ENCODE measurements at places on chromosomes 1 and 21.

- H3K36me3 ChIP-seq = no peaks in the 10 kb centered on the region
- no peaks in the 10 kb centered on the region for H3K27me3 ChIP-seq
- no peak for DNase-seq
- no peak overlapping the region for H3K4me3 ChIP-seq
Observed at GRCh38 chr1:173148545-173148944, 58.6 kb downstream of the TNFSF4 start.

DNA sequence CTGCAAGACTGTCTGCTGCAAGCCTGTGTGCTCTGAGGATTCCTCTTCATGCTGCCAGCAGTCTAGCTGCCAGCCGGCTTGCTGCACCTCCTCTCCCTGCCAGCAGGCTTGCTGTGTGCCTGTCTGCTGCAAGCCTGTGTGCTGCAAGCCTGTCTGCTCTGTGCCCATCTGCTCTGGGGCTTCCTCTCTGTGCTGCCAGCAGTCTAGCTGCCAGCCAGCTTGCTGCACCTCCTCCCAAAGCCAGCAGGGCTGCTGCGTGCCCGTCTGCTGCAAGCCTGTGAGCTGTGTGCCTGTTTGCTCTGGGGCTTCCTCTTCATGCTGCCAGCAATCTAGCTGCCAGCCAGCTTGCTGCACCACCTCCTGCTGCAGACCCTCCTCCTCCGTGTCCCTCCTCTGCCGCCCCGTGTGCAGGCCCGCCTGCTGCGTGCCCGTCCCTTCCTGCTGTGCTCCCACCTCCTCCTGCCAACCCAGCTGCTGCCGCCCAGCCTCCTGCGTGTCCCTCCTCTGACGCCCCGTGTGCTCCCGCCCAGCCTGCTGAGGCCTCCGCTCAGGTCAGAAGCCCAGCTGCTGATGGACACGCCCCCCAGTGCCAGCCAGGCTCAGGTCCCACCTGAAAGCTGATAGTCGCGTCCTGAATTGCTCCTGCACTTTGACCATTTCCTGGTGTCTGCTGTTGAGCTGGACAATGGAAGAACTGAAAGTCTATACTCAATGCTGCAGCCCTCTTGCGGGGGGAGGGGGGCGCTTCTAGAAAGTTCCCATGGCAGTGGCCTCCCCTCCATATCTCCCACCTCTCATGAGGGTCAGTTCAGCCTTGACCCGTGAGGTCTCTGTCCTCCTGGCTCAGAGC is 1.2 kb downstream of the KRTAP10-4 start:
- no peak for DNase-seq
- no peak overlapping the region for H3K4me3 ChIP-seq
- no peaks in the 10 kb centered on the region for H3K27me3 ChIP-seq
- no peak overlapping the region for H3K27ac ChIP-seq
- H3K4me1 ChIP-seq = no peaks in the 10 kb centered on the region
- no peaks in the 10 kb centered on the region for H3K36me3 ChIP-seq

DNA sequence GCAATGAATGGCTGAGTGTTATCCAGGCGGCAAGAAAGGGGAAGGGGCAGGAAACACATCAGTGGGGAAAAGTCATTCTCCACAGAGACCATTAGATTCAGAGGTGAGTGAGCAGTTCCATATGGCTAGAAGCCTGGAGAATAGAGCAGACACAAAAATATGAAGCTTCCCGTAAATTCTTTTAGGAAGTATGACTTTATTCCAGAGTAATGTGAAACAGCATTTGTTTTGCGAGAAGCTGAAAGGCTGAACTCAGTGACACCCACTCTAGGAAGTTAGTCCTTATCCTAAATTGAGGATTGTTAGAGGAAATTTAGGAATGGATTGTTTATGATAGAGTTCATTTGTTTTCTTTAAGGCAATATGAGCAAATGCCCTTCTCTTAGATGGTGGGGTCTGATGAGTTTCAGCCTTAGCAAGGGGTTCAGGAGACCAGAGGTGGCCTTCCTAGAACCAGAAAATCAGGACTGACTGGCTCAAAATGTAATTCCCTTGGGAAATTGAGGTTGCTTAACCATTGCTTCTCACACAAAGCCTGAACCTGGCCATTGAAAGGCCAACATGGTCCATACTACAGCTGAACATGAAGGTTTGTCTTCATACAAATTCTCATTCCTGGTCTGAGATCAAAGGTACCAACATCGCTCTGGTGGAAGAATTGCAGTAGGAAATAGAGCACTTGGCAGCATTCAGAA is 167.5 kb downstream of the TPR start:
- no peaks in the 10 kb centered on the region for H3K4me1 ChIP-seq
- no peaks in the 10 kb centered on the region for H3K27me3 ChIP-seq
- no peak for DNase-seq
- no peaks in the 10 kb centered on the region for H3K36me3 ChIP-seq

- no peak for DNase-seq
- H3K4me3 ChIP-seq = no peak overlapping the region
- H3K36me3 ChIP-seq = no peaks in the 10 kb centered on the region
- H3K27me3 ChIP-seq = no peaks in the 10 kb centered on the region
Observed at GRCh38 chr1:239807361-239807760, 284.3 kb upstream of the FMN2 start.

- DNase-seq = no peak
- no peaks in the 10 kb centered on the region for H3K27me3 ChIP-seq
- H3K4me1 ChIP-seq = no peaks in the 10 kb centered on the region
- no peak overlapping the region for H3K27ac ChIP-seq
- no peak overlapping the region for H3K4me3 ChIP-seq
- H3K36me3 ChIP-seq = no peaks in the 10 kb centered on the region
Observed at GRCh38 chr1:186492531-186493291, 31.8 kb upstream of the PDC start.

- H3K36me3 ChIP-seq = no peaks in the 10 kb centered on the region
- no peak overlapping the region for H3K27ac ChIP-seq
- no peak overlapping the region for H3K4me3 ChIP-seq
- H3K27me3 ChIP-seq = no peaks in the 10 kb centered on the region
Observed at GRCh38 chr1:244106837-244107493, 55.9 kb downstream of the ZBTB18 start.

DNA sequence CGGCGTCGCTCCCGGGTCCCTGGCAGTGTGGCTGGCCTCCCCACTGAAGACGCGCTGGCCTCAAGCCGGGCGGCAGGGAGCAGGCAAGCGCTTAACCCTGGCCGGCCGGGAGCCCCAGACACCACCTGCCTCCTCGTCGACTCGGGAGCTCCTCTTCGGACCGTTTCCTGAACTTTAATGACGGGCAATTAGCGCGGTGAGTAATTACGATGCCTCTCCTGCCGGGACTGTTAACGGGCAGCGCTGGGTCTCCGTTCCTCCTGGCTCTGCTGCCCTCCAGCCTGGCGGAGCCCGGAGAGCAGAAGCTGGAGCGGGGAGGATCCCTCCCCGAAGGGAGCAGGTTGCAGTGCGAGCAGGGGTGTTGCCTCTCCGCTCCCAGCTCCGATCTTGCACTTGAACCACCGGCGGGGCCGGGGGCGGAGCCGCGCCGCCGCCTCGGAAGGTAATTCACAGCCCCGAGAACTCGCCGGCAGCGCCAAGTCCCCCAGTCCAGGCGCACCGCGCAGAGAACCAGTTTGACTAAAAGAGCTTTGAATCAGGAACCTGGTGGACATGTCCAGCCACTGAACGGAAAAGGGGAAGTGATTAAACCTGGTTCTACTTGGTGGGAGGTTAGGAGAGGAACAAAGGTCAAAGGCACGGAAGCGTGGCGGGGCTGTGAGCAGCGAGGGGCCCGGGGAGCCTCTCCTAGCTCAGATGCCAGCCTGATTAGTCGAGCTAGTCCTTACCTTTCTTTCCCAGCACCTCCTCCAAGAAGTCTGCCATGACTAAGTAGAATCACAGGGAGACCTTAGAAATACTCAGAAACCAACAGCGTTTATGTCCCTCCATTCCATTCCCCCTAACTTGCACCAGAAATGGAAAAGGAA is 18.3 kb upstream of the PLEKHA6 start:
- DNase-seq = no peak
- peaks cover 3% of the 10 kb centered on the region for H3K4me1 ChIP-seq
- no peaks in the 10 kb centered on the region for H3K27me3 ChIP-seq
- H3K36me3 ChIP-seq = no peaks in the 10 kb centered on the region

DNA sequence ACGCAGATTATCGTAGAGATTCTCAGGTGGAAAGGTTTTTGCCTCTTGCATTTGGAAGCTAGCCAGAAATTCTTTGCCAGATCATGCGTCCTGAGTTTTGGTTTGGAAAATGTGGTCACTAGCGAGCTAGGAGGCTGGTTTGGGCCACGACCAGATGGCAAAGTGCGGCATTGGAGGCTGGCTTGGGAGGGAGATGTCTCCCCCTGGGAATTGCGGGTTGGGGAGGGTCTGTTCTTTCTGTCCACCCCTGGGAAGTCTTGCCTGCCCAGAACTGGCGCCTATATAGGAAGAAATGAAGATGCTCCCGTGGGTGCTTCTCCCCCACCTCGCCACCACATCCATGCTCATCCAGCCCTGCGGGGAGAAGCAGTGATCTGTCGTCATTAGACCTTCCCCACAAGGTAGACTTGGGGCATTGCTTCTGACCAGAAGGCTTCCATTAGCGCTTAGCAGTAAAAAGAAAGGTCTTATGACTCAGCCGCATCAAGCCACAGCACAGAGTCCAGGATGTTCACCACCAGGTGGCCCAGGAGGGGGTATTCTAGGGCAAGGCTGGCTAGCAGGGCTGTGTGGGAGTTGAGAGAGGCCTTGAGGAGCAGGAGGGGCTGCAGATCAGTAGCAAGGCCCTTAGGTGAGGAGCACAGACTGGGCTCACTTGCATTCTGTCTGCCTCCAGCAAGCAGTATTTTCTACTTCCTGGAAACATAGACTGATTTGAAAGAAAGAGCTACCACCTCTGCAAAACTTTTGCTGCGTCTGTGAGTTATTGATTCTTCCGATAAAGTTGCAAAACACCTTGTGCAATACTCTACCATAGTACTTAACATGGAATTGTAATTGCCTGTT is 1.5 kb upstream of the PTP4A2 start:
- H3K4me3 ChIP-seq = no peak overlapping the region
- H3K36me3 ChIP-seq = no peaks in the 10 kb centered on the region
- peaks cover 12% of the 10 kb centered on the region for H3K4me1 ChIP-seq
- peak overlapping the region; percentile 11 for H3K27ac ChIP-seq
- H3K27me3 ChIP-seq = no peaks in the 10 kb centered on the region

- H3K27me3 ChIP-seq = no peaks in the 10 kb centered on the region
- H3K4me3 ChIP-seq = no peak overlapping the region
- no peaks in the 10 kb centered on the region for H3K36me3 ChIP-seq
- peaks cover 2% of the 10 kb centered on the region for H3K4me1 ChIP-seq
- H3K27ac ChIP-seq = no peak overlapping the region
Observed at GRCh38 chr21:46154155-46154954, 1.0 kb downstream of the FTCD start.

DNA sequence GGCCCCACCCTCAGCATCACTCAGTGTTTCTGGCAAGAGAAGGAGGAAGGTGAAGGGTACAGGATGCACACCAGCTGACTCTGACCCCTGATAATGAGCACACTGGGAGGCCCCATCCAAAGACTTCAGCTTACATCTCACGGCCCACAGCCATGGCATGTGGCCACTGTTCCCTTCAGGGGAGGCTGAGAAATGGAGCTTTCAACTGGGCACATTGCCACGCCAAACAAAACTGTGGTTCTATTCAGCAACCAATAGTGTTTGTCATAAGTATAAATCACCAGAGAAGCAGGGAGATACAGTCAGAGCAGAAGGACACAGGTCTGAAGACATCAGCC is 12.7 kb upstream of the TRAF3IP3 start:
- H3K4me3 ChIP-seq = no peak overlapping the region
- no peak overlapping the region for H3K27ac ChIP-seq
- H3K27me3 ChIP-seq = no peaks in the 10 kb centered on the region
- no peaks in the 10 kb centered on the region for H3K36me3 ChIP-seq
- H3K4me1 ChIP-seq = no peaks in the 10 kb centered on the region
- peak; percentile 63 for DNase-seq

GRCh38 chr1:150537732-150538684 is 11.2 kb upstream of the ADAMTSL4 start:
- no peaks in the 10 kb centered on the region for H3K36me3 ChIP-seq
- H3K4me3 ChIP-seq = no peak overlapping the region
- no peaks in the 10 kb centered on the region for H3K27me3 ChIP-seq
- H3K27ac ChIP-seq = peak overlapping the region; percentile 92
- DNase-seq = peak; percentile 90

- no peak for DNase-seq
- peaks cover 2% of the 10 kb centered on the region for H3K4me1 ChIP-seq
- no peak overlapping the region for H3K27ac ChIP-seq
- no peaks in the 10 kb centered on the region for H3K27me3 ChIP-seq
Observed at GRCh38 chr1:7938070-7938469, 2.6 kb downstream of the TNFRSF9 start.

DNA sequence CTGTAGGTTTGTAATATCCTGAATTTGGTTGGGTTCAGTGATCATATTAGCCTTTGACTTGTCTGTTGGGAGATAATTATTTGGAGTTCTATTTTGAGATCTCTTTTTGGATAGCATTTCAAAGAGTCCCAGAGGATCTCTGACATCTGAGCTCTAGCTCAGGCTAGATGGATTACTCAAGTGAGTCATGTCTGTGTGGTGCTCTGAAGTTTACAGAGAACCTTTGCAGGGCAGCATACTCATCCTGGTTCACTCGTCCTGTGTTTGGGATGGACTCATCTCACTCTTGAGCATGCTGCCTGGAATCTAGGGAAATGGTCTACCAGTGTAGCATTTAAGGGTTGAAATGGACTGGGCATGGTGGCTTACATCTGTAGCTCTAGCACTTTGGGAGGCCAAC is 29.4 kb upstream of the BMP8A start:
- H3K4me1 ChIP-seq = peaks cover 3% of the 10 kb centered on the region
- H3K27ac ChIP-seq = no peak overlapping the region
- no peak for DNase-seq

DNA sequence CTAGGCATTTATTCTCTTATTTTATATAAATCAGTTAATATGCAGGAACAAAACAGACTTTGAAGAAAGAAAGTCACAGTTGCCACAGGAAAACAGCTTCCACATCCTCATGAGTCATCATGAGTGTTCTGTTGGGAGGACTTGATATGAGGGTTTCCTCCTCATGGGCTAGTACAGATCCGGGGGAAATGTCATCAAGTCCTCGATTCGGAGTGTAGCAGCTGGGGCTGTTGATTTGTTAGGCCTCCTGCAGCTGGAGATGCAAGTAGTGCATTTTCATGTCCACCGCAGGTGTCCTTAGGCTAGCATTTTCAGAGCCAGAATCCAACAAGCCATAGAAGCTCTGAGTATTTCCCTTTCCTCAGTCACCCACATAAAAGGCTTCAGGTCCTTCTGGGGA is 36.7 kb downstream of the ADAM30 start:
- no peak for DNase-seq
- H3K4me3 ChIP-seq = no peak overlapping the region
- H3K27ac ChIP-seq = no peak overlapping the region
- no peaks in the 10 kb centered on the region for H3K36me3 ChIP-seq
- H3K27me3 ChIP-seq = no peaks in the 10 kb centered on the region

DNA sequence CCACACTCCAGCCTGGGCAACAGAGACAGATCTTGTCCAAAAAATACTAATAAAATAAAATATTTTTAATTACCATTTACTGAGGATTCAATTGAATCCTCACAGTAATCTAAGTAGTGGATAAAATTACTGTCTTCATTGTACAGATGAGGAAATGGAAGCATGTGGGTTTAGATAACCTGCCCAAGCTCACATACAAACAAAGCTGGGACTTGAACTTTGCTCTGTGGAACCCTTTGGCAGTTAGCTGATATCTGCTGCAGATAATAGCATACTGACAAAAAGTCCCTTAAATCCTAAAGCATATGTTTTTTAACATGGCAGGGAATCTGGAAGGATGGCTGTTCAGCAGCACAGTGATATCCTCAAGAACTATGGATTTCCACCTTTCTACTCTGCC is 130.9 kb upstream of the MROH9 start:
- DNase-seq = no peak
- peak overlapping the region; percentile 45 for H3K27ac ChIP-seq

- H3K4me3 ChIP-seq = no peak overlapping the region
- H3K36me3 ChIP-seq = no peaks in the 10 kb centered on the region
- H3K27me3 ChIP-seq = no peaks in the 10 kb centered on the region
- no peak overlapping the region for H3K27ac ChIP-seq
Observed at GRCh38 chr1:67193704-67194103, 27.4 kb downstream of the IL23R start.

Data from ascending aorta (tissue), 2 donors.